Activated T-helper 1 cell treated with Interleukin-2 at 50 U/mL for 16 hours (primary cell): ENCODE measurements at places on chromosomes 6 and 20.
A peak's percentile ranks its signal among the peaks of the same experiment; 100 is the strongest.

DNA sequence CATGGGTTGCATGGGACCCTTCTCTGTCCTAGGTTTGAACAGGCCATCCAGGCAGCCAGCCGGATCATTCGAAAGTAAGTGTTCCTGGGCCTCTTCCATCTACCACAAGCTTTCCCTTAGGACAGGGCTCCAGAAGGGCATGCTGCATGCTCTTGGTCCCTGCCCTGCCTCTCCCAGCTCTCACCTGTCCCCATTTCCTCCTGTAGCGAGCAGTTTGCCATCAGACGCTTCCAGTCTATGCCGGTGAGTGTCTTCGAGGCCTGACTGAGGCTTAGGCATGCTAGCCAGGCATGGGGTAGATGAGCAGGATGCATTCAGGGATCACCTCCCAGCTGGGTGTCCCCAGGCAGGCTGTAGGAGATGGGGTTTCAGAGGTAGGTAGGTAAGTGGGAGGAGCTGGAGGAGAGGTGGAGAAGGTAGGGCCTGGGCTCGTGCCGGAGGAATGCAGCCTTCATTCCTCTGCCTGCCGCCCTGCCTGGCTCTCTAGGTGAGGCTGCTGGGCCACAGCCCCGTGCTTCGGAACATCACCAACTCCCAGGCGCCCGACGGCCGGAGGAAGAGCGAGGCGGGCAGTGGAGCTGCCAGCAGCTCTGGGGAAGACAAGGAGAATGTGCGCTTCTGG is 4.3 kb downstream of the CDC25B start:
- DNase-seq: no peak

DNA sequence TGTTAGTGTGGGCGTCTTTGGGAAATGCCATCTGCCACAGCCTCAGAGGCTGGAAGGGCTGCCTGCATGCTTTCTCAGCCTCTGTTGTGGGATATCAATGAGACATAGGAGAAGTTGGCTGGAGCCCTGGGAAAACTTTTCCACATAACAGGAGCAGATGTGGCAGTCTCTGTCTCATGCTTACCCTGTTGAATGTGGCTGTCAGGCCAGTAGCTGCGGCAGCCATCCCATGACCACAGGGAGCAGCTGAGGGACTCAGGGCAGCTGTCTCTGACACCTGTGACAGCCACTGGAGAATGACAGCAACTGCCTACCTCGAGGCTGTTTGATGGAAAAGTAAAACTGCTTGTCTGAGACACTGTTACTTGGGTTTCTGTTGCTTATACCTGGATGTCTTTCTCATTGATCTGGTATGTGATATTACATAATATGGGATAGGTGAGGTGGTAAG is 64.4 kb downstream of the TULP4 start:
- DNase-seq: no peak

DNA sequence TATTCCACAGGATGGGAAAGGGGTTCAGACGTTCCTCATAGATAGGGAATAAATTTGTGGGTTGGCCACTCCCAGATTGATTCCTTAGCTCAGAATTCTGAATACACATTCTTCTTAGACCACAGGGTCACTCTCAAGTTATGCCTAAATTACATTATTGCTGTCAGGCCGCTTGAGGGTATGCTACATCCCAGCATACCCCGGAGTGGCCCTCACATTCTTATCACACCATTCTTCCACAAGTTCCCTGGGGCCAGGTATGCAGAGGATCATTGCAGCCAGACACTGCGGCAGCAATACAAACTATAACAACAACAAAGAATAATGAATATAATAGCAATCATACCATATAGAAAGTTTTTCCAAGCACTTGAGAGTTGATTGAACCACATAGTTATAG is 237.9 kb upstream of the SOX4 start:
- DNase-seq: no peak

- DNase-seq: no peak
Measured at GRCh38 chr6:150606647-150607328, 7.1 kb downstream of the PLEKHG1 start.

GRCh38 chr6:46325561-46326530 is 155.1 kb upstream of the ENPP5 start:
- no peak for DNase-seq

DNA sequence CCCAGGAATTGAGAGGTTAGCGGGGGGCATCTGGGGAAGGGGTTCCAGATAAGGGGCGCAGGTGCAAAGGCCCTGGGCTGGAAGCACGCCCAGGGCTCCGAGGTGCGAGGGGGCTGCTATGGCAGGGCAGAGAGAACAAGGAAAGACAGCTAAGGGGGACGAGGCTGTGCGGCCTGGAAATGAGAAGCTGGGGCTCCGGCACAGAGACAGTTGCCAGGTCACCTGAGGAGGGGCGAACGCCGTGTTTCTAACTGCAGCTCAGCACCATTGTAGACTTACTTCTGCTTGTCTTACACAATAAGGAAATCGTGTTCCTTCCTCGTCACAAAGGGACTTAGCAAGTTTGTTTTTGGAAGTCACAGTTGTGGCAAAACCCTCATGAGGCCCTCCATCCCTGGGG is 68.9 kb upstream of the TBXT start:
- DNase-seq: no peak

- DNase-seq: no peak
Measured at GRCh38 chr20:17972121-17972520, 3.3 kb downstream of the MGME1 start.

- DNase-seq: no peak
Measured at GRCh38 chr6:90429713-90430112, 133.1 kb upstream of the BACH2 start.

- no peak for DNase-seq
Measured at GRCh38 chr6:90146024-90146423, 150.6 kb downstream of the BACH2 start.

GRCh38 chr6:34459899-34460593 is 5.8 kb upstream of the PACSIN1 start:
- DNase-seq: peak; percentile 17

GRCh38 chr6:41939848-41940758 is 1.5 kb downstream of the CCND3 start:
- no peak for DNase-seq

- DNase-seq: no peak
Measured at GRCh38 chr6:150874179-150874578, 8.7 kb downstream of the MTHFD1L start.

DNA sequence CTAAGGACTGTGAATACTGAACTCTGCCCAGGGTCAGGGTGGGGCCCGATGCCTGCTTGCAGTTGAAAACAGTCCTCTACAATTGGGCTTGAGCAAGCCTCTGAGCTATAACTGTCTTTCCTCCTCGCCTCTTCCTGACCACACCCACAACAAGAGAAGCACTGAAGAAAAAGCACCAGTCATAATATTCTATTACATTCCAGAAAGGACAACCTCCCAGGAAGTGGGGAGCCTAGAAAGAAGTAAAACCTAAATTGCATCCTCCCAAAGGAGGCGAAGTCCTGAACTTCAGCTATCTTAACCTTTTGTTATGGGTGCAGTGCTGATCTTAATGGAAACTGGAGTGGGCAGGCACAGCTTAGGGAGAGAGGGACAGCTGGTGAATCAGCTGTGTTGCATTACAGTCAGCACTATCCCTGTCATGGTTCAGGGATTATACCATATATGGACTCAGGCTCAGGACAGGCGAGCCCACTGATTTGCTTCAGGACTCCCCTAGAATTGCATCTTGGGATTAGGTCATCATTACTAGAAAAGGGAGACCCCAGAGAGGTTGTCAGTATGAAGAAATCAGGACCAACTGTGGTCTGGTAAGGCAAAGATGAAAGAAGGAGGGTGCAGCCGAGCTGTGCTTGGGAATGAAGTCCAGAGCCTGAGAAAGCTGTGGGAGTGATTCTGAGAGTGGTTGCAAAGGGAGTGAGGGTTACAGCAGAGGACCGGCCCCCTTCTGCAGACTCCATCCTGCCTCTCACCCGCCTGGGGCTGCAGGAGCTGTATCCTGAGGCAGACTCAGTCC is 18.3 kb upstream of the TRAM2 start:
- no peak for DNase-seq

GRCh38 chr6:154878871-154879491 is 116.1 kb upstream of the TIAM2 start:
- no peak for DNase-seq
